ENCODE measurements at places on chromosomes 16 and 17. TPM values are rescaled to one million over a fixed set of nuclear protein-coding genes. Genes with fewer than 3 reads are reported as not detected.

DNA sequence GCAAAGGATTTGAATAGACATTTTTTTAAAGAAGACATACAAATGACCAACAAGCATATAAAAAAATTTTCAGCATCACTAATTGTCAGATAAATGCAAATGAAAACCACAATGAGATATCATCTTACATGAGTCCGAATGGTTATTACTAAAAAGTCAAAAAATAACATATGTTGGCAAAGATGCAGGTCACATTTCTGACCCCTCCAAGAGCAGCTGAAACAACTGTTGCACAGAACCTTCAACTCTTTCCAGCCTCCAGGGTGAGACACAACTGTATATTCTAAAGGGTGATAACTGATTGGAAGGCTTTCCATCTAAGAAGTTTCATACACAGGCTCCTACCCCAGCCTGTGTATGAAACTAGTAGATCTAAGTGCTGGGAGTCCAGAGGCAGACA, 51.9 kb downstream of the SLFN5 start:
- H3K36me3 ChIP-seq = no peaks in the 10 kb centered on the region
- no peak overlapping the region for H3K4me3 ChIP-seq
- H3K27me3 ChIP-seq = no peaks in the 10 kb centered on the region
- no peak overlapping the region for H3K27ac ChIP-seq
- DNase-seq = no peak
- H3K4me1 ChIP-seq = no peaks in the 10 kb centered on the region

The SP2 gene
- 12.8 TPM for total RNA-seq

The UTS2R gene
- total RNA-seq = 0.40 TPM

GRCh38 chr16:10326647-10327046, 59.2 kb upstream of the ATF7IP2 start:
- H3K4me3 ChIP-seq = no peak overlapping the region
- H3K27me3 ChIP-seq = no peaks in the 10 kb centered on the region
- DNase-seq = no peak
- H3K4me1 ChIP-seq = no peaks in the 10 kb centered on the region
- no peaks in the 10 kb centered on the region for H3K36me3 ChIP-seq

GRCh38 chr17:39729280-39729851, 966 bp downstream of the MIEN1 start:
- peak overlapping the region; percentile 83 for H3K4me3 ChIP-seq
- no peak overlapping the region for H3K27ac ChIP-seq
- H3K27me3 ChIP-seq = no peaks in the 10 kb centered on the region
- H3K36me3 ChIP-seq = peaks cover 20% of the 10 kb centered on the region
- no peaks in the 10 kb centered on the region for H3K4me1 ChIP-seq

The CCL8 gene
- not detected for total RNA-seq

DNA sequence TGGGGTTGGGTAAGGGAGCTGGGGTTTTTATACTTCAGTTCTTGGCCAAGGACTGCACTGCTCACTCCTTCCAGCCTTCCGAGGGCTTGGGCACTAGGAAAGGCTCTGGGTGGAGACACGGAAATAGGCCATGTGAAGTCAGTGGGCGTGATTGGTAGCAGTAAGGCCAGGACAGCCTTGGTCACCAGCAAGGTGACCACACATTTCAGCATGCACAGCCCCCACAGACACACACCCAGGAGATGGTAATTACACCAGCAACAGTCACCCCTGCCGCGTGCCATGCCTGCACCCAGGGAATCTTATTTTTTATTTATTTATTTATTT, 252.5 kb downstream of the SEC14L1 start:
- no peak overlapping the region for H3K27ac ChIP-seq
- H3K4me1 ChIP-seq = peaks cover 38% of the 10 kb centered on the region
- no peak for DNase-seq
- peak overlapping the region; percentile 61 for H3K4me3 ChIP-seq

DNA sequence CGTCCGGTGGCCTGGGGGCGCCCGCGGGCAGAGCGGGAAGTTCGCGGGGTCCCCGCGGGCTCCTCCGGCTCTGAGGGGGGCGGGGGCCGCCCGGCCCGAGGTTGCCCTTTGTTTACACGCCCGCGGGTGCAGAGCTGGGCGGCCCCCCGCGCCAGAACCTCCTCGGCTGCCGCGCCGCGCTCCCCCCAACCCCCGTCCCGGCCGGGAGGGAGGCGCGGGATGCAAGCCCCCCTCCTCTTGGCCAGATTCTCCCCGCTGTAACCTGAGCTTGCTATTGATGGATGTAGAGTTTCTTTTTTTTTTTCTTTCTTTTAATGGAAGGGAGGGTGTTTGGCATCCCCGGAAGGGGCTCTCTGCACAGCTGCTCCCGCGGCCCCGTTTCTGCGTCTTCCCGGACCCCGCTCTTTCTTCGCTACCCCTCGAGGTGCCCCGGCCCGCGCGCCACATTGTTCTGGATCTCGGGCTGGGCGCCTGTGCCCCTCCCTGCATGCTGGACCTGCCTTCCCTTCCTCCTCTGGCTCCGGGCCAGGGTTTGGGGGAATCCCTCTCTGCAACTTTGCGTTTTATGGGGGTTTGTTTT, 646 bp downstream of the CBX2 start:
- peaks cover 13% of the 10 kb centered on the region for H3K4me1 ChIP-seq
- peak overlapping the region; percentile 87 for H3K4me3 ChIP-seq
- no peaks in the 10 kb centered on the region for H3K27me3 ChIP-seq
- H3K27ac ChIP-seq = peak overlapping the region; percentile 90
- DNase-seq = peak; percentile 86
- peaks cover 24% of the 10 kb centered on the region for H3K36me3 ChIP-seq

- no peak overlapping the region for H3K27ac ChIP-seq
- no peaks in the 10 kb centered on the region for H3K27me3 ChIP-seq
- no peak for DNase-seq
- no peak overlapping the region for H3K4me3 ChIP-seq
- no peaks in the 10 kb centered on the region for H3K4me1 ChIP-seq
Observed at GRCh38 chr17:42271006-42271778, 5.0 kb downstream of the STAT5B start.

DNA sequence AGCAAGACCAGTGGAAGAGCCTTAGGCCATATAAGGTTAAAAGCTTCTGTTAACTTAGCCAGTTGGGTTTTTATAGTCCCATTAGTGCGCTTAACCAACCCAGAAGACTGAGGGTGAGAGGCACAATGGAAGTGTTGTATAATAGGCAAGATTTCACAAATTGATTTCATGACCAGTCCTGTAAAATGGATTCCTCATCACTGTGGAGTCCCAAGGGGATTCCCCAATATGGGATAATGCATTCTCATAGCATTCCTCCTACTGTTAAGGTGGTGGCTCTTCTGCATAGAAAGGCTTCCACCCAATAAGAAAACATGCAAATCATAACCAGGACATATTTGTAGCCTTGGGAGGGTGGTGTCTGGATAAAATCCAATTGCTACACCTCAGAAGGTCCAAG, 22.1 kb upstream of the B4GALNT2 start:
- DNase-seq = no peak
- H3K36me3 ChIP-seq = no peaks in the 10 kb centered on the region
- H3K4me3 ChIP-seq = no peak overlapping the region
- H3K27ac ChIP-seq = no peak overlapping the region

- H3K27me3 ChIP-seq = peaks cover 5% of the 10 kb centered on the region
- H3K36me3 ChIP-seq = peaks cover 32% of the 10 kb centered on the region
- peak; percentile 86 for DNase-seq
- no peak overlapping the region for H3K27ac ChIP-seq
Observed at GRCh38 chr16:68235108-68235886, 630 bp downstream of the ESRP2 start.

DNA sequence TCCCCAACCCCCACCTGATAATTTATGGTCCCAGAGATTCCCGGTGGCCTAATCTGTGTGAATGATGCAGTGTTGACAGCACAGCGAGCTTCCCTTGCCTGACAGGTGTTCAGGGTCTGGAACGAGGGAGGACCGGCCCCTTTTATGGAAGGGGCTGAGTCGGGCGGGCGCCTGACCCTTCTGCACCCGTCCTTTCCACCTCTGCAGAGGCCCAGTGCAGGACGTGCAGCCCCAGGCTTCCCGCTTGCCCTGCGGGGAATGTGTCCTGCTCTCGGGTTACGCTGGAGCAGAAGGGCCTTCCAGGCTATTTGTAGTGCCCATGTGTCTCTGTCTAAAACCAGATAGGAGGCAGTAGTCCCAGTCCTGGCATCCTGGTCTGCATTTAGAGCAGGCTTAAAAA, 16.2 kb downstream of the SMTNL2 start:
- H3K36me3 ChIP-seq = no peaks in the 10 kb centered on the region
- peaks cover 11% of the 10 kb centered on the region for H3K4me1 ChIP-seq
- H3K27ac ChIP-seq = peak overlapping the region; percentile 52
- no peaks in the 10 kb centered on the region for H3K27me3 ChIP-seq
- H3K4me3 ChIP-seq = no peak overlapping the region

GRCh38 chr17:5788266-5788900, 204.1 kb upstream of the NLRP1 start:
- H3K27me3 ChIP-seq = no peaks in the 10 kb centered on the region
- no peak overlapping the region for H3K4me3 ChIP-seq
- no peak overlapping the region for H3K27ac ChIP-seq
- peak; percentile 63 for DNase-seq
- no peaks in the 10 kb centered on the region for H3K4me1 ChIP-seq
